Small intestine (tissue), 16 donors: ENCODE measurements at places on chromosomes 12 and 14.

GRCh38 chr14:35296545-35296944, 4.4 kb downstream of the PSMA6 start:
- no peak for DNase-seq

GRCh38 chr12:70033310-70033709, 208.3 kb downstream of the MYRFL start:
- DNase-seq: no peak

GRCh38 chr14:72178517-72178916, 246.3 kb downstream of the RGS6 start:
- no peak for DNase-seq

DNA sequence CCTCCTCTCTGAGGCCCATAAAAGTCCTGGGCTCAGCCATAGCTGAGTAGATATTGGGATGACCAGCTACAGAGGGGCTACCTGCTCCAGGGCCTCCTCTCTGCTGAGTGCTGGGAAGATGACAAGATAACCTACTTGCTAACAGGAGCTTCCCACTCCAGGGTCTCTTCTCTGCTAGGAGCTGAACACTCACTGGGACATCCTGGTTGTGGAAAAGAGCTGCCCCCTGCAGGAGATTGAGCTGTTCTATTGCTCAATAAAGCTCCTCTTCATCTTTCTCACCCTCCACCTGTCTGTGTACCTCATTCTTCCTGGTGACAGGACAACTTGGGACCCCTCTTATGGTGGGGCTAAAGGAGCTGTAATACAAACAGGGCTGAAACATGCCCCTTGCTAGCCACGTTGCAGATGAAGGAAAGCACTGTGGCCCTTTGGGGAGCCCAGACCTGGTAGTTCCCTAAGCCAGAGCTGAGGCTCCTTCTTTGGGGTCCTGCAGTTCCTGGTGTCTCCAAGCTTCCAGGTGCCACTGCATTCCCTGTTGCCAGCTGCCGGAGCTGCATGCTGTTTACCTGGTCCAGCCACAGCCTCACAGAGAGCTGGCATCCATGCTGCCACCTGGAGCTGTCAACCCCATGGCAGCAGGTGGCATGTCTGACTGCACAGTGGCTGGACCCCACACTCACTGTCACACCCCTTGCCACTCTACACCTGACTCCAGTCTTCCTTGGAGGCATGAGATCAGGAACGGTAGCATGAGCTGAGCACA, 598.5 kb upstream of the LMO3 start:
- no peak for DNase-seq

DNA sequence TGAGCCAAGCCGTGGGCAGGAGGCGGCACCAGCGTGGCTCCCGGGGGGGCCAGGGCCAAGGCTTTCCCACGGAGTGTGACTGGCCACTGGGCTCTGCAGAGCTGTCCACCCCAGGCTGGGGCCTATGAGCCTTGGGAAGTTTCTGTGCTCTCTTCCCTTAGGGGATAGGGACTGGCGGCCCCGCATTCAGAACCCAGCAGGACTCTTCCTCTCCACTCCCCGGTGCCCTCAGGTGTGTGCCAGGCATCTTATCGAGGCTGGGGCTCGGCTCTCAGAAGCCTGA, 17.8 kb upstream of the EIF2B2 start:
- DNase-seq: no peak

DNA sequence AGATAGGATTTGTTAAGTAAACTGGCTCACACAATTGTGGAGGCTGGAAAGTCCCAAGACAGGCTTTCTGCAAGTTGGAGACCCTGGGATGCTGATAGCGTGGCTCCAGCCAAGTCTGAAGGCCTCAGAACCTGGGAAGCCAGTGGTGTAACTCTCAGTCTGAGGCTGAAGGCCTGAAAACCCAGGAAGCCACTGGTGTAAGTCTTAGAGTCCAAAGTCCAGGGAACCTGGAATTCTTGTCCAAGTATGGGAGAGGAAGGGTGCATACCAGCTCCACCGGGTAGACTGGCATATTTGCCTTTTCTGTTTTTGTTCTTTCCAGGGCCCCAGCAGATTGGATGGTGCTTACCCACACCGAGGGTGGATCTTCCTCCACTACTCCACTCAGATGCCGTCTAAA, 18.1 kb downstream of the GMFB start:
- DNase-seq: peak; percentile 41
